ENCODE measurements at places on chromosomes 2 and 18.

- DNase-seq: no peak
These were observed 17.7 kb upstream of the SLC39A10 start for GRCh38 chr2:195639238-195639858.

DNA sequence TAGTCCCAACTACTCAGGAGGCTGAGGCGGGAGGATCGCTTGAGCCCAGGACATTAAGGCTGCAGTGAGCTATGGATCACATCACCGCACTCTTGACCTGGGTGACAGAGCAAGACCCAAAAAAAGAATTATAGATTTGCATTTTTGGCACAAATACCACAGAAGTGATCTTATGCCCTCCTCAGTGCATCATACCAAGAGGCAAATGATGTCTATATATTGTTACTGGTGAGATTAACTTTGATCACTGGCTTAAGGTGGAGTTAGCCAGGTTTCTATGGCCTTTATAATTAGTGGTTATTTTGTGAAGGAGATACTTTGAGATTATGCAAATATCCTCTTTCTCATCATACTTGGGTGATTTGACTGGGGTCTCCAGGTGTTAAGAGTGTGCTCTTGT lies 22.1 kb upstream of the CATIP start:
- DNase-seq: no peak

DNA sequence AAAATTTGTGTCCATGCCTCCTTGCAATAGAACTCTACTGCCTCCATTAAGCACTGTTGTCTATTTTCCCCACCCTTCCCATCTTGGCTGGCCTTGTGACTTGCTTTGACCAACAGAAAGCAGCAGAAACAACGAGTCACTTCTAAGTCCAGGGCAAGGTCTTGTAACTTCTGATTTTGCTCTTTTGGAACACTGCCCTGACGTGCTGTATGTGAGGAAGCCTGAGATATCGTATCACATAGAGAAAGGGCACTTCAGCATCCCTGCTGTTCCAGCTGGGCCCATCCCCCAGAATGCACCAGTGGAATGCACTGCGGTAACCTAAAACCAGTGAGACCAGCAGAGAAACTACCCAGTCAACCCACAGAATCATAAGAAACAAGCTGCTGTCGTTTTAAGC lies 28.1 kb downstream of the NCKAP1 start:
- no peak for DNase-seq

DNA sequence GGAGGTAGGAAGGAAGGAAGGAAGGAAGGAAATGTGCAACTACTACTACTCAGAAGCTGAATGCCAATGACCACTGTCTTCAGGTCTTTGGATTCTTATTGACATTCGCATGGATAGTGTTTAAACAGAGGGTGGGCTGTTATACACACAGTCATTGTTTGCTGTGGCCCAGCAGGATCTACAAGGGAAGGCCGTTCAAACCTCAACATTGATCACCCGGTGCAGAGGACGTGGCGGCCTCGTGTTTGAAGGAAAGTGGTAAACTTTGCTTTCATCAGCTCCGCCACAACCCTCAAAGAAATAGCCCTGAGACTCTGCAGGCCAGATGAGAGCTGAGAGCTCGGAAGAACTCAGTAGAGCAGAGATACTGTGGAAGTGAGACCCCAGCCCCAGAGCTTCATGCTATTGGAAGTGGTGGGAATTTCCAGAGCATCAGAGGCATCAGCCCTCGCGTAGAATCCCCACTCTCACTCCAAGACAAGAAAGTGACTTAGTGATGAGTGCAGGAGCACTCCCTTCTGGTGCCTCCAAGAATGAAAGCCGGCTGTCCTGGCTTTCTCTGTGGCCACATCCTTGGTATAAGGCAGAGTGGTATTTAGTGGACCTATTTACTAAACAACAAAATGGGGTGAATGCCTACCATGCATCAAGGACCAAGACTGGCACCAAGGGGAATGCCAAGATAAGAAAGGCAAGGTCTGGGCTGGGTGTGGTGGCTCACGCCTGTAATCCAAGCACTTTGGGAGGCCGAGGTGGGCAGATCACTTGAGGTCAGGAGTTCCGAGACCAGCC lies 10.1 kb upstream of the ROCK2 start:
- DNase-seq: no peak

GRCh38 chr2:240855670-240856069 lies 13.0 kb upstream of the AGXT start:
- DNase-seq: no peak

- DNase-seq: no peak
These were observed 57.1 kb downstream of the PKP4 start for GRCh38 chr2:158513841-158514240.

- DNase-seq: no peak
These were observed 167.0 kb upstream of the TPO start for GRCh38 chr2:1246239-1246638.

DNA sequence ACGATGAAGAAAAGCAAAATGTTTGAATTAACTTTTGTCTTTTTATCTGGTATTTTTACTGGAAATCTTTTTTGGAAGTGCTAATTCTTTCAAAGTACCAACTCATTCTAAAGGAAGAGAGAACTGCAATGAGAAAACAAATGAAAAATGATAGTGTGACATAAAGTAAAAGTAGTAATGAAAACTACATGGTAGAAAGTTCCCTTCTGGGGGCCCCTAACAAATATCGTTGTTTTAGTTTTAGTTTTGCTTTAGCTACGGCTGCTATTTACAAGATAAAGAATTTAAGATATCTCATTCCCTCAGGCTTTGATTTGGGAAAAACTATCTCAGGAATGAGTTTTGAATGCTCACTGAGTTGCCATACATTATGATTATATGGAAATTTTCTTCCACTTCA lies 161.4 kb downstream of the XIRP2 start:
- DNase-seq: no peak

DNA sequence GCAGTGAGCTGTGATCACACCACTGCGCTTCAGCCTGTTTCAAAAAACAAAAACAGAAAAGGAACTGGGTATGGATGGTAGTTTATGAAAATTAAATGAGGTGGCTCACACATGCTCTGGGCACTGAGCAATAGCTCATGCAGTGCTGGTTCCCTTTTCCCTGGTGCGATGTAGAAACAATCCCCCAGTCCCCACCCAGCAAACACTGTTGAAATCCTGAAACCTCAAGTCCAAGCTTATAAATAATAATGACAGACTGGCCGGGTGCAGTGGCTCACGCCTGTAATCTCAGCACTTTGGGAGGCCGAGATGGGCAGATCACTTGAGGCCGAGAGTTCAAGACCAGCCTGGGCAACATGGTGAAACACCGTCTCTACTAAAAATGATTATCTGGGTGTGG lies 55.4 kb upstream of the SMAD2 start:
- no peak for DNase-seq

DNA sequence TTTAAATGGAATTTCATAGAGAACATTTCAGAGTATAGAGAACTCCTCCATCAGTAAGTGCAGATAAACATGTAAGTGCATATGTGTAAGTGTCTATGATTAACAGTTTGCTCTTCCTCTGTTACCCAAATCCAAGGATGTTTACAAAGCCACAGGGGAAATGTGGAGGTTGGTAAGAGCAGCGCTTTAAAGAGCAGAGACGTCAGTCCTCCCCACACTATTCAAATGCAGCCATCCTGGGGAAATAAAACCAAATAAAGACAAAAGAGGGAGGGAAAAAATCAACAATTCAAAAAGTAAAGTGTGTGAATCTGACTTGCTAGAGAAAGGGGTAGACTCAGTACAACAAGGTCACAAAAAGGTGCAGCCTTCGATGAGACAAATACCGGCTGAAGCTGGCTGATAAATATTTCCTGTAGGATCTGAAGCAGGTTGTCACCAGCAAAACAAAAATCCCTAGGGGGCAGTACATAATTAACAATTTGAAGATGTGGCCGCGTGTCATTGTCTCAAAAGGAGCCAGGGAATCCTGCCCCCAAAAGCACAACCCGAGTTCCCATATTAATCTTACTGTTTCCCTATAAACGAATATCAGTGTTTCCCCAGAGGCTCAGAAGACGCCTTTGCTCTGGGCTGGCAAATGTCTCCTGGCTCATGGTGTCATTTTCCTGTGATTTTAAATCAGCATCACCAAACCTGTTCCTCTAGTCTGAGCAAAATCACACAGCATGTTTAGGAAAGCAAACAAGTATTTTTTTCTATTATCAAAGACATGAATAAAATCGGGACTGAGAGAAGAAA lies 216.5 kb downstream of the CDCA7 start:
- no peak for DNase-seq

DNA sequence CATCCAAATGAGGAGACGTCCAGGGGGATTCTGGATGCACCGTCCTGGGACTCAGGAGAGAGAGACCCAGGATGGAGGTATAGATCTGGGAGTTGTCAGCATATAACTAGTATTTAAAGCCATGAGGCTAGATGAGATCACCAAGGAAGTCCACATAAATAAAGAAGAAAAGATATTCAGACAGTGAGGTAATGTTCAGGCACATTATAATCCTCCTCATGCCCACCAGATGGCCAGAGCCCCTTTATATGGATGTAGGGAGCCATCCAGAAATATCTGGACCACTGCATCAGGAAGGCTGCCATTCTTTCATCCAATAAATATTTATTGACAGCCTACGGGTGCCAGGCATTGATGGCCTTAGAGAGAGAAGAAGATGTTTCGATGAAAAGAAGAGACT lies 21.2 kb upstream of the NCKAP5 start:
- no peak for DNase-seq

- no peak for DNase-seq
These were observed 1151.3 kb upstream of the CRIM1 start for GRCh38 chr2:35204323-35204722.

GRCh38 chr18:2390158-2390557 lies 181.1 kb downstream of the METTL4 start:
- no peak for DNase-seq

- DNase-seq: no peak
These were observed 44.1 kb upstream of the IGFBP2 start for GRCh38 chr2:216588861-216589710.

- no peak for DNase-seq
These were observed 68.6 kb downstream of the MTCL1 start for GRCh38 chr18:8773980-8774379.

- no peak for DNase-seq
These were observed 39.1 kb downstream of the CYRIA start for GRCh38 chr2:16626497-16626896.

- no peak for DNase-seq
These were observed 134.3 kb upstream of the DSEL start for GRCh38 chr18:67650686-67651385.

GRCh38 chr2:12074126-12074844 lies 327.9 kb downstream of the LPIN1 start:
- DNase-seq: no peak

GRCh38 chr18:76231402-76231801 lies 263.6 kb downstream of the ZNF516 start:
- DNase-seq: no peak

GRCh38 chr18:3526421-3527354 lies 76.7 kb downstream of the TGIF1 start:
- DNase-seq: no peak

GRCh38 chr2:34037157-34037556 lies 438.1 kb upstream of the FAM98A start:
- no peak for DNase-seq

GRCh38 chr2:45654250-45654649 lies 2.8 kb downstream of the PRKCE start:
- DNase-seq: no peak

- DNase-seq: no peak
These were observed at the start of gene CFAP65 for GRCh38 chr2:219041252-219041651. CFAP65 (minus strand) TSS chr2:219041516; CDS start chr2:219039048, 2,468 bp downstream.

- DNase-seq: no peak
These were observed 42.8 kb upstream of the PTMA start for GRCh38 chr2:231665245-231666170.

DNA sequence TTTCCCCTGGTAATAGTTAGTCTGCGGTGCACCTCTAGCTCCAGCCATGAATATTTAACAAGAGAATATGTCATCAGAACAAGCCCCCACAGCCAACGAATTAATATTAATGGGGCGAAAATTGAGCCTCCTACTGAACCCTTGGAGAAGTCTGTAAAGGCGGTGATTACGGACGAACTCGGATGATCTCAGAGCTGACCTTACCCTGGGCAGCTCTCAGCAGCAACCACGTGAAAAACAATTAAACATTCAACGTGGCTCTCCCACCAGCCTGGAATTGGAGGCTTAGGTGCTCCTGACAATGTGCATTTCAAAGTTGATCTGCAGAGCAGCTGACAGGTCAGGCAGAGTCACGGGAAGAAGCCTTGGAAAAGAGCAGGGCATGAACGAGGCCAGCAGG lies 407.6 kb upstream of the MYT1L start:
- no peak for DNase-seq

GRCh38 chr2:224284134-224284946 lies 117.6 kb downstream of the FAM124B start:
- DNase-seq: peak; percentile 9

DNA sequence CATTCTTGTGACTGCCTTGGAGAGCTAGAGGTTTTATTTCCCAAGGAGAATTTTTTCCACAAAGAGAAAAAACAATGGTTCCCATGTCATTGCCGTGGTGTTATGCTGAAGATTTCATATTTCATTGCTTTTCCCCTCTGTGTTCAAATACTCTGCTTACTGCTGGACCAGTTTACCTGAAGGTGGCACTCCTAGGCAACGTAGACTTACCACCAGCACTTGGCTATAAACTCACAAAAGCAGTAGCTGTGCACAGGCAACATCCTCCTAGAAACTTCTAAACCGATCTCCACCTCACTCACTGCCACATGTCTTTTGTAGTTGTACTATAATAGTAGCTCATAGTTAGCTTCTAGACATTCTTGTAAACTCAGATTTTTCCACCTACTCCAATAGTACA lies 1319.7 kb upstream of the CRIM1 start:
- no peak for DNase-seq

GRCh38 chr2:171402906-171403580 lies 30.7 kb downstream of the METTL8 start:
- no peak for DNase-seq

GRCh38 chr2:26619096-26619495 lies 22.1 kb downstream of the CIB4 start:
- no peak for DNase-seq

- peak; percentile 74 for DNase-seq
These were observed at the start of gene RBM45 for GRCh38 chr2:178112202-178113152. RBM45 (plus strand) TSS chr2:178112437; CDS start chr2:178112547, 110 bp downstream.

GRCh38 chr2:217370391-217370790 lies 510.5 kb upstream of the TNP1 start:
- DNase-seq: no peak

DNA sequence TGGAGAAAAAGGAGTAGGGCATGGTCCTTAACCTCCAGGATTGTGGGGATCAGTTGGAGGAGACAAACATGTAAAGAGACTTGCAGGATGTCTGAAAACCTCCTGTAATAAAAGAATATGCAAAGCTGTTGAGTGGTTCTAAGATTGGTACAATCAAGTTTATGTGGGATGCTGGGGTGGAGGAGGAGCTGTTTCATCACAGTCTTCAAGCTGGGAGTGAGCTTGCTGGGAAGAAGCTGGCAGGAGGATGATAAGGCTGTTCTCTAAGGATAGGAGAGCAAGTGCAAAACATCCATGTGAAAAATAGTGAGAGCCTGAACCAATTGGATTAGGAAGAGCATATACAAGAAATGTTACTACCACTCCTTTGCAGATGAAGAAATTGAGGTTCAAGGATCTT lies 161.9 kb upstream of the CRIM1 start:
- DNase-seq: no peak

Measured in central memory CD4-positive, alpha-beta T cell (primary cell).